NCI-H2107 (cell line): ENCODE measurements at places on chromosomes 1 and 21.

- DNase-seq: no peak
Measured at GRCh38 chr1:3593745-3594144, 17.6 kb downstream of the MEGF6 start.

DNA sequence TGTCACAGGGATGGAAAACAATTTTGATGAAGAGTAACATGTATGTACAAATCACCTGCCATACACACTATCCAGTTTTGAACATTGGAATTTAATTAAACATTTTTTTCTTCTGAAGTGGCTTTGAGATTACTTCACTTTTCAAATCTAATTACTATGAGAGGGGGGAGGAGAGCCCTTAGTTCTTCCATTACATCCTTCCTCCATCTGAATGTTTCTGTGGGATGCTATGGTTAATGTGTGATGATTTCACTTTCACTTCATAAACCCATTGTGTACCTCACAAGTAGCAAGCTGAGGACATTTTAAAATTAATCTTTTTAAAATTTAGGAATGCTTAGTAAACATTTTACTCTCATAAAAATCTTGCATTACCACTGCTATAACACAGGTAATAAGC, 156.9 kb downstream of the RUNX1 start:
- DNase-seq: peak; percentile 33

- no peak for DNase-seq
Measured at GRCh38 chr1:44057293-44057692, 26.0 kb upstream of the SLC6A9 start.

- no peak for DNase-seq
Measured at GRCh38 chr1:95370691-95371562, 136.9 kb downstream of the RWDD3 start.

GRCh38 chr1:209406168-209406567, 177.3 kb upstream of the CAMK1G start:
- DNase-seq: no peak

DNA sequence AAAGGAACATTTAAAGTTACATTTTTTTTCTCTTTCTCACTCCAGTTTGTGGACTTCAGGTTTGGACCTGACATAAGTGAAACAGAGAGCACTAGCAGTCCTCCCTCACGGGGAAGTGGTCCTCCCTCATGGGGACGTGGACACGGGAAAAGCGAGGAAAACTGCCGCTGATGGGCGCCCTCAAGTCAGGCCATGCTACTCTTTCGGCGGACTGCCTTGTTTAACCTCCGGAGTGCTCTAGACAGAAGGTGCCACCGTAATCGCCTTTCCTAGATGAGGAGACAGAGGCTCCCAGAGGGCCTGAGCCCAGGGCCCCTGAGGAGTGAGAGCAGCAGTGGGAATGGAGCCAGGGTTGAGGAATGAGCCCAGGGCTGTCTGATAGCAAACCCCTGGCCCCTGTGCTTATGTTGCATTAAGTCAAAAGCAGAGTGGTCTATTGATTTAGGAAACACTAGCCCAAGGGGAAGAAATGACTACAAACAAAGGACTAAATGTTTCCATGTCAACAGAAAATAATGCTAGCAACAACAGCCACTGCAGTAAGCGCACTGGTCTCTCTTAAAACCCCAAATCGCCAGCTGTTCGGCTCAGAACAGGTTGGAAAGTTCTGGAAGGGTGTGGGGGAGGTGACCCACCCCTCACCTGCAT, 84.1 kb downstream of the DMRTB1 start:
- no peak for DNase-seq

DNA sequence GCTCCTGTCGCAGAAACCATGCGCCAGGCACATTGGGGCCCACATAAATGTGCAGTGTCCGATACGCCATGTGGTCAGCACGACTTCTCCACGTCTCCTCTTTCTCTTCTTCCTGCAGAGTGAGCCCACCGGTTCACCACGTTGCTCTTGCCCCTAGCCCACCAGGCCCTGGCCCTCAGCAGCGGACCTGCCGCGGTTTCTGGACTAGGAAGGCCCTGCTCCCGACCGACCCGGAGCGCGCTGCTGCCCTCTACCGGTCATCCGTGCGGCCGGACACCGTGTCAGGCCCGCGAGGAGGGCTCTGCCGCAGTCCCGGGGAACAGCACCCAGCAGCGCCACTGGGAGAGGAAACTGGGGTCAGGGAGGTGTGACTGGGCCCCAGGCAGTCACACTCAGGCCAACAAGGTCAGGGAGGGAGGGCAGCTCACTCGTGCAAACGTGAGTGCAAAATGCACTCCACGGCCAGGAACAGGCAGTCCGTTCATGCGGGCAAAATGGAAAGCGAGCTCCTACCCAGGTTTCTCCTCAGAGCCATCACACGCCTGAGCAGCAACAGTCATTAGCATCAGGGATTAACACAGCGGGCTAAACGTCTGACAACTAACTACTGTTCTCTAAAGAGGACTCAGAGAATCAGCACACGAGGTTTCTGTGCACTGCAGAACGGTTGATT, 13.7 kb downstream of the TLR5 start:
- no peak for DNase-seq

DNA sequence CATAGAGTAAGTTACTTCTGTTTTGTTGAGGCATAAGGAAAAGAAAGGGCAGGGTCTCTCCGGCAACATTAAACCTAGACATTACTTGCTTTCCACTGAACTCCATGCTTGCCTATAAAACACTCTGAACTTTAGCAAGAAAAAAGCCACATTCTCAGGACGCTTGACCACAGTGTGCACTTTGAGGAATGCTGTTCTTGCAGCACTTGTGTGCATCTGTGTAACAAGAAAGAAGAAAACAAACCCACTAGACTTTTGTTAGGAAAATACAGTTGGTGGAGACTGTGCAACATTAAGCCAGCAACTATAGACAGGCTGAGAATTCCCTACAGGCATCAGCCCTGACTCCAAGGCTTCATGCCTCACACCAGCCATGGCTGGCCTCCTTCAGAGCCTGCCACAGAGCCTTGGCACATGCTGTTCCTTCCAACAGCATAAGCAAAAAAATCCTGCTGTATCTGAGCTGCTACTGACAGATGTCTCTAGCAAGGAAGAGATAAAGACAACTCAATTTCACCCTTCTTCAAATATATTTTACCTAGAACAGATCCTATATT, 5.8 kb downstream of the PDZK1 start:
- no peak for DNase-seq
